NCI-H2029 (cell line): ENCODE measurements at places on chromosomes 2 and 18.

DNA sequence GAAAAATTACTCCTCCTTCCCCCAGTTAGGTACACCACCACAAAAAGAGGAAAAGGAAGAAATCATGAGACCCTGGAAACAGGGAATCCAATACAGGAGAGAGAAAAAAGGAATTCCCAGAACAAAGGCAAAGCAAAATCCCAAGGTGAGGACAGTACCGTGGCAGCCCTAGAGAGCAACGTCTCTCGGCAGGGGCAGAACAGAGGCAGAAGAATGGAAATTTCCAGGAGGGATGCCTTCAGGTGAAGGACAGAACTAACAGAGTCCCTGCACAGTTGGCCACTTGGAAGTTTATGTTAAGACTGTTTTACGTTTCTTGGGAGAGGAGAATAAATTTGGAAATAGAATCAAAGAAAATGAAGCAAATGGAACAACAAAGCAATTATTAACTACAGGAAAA lies 27.7 kb downstream of the GRB14 start:
- DNase-seq: no peak

GRCh38 chr18:62690236-62690815 lies 25.0 kb upstream of the PHLPP1 start:
- no peak for DNase-seq

- DNase-seq: no peak
These were observed 71.2 kb downstream of the MYO1B start for GRCh38 chr2:191316246-191316994.

- no peak for DNase-seq
These were observed 30.7 kb downstream of the SH2D6 start for GRCh38 chr2:85449214-85449588.

GRCh38 chr2:149466635-149467034 lies 120.9 kb downstream of the MMADHC start:
- no peak for DNase-seq

GRCh38 chr2:138365581-138365980 lies 136.0 kb upstream of the SPOPL start:
- DNase-seq: no peak

- no peak for DNase-seq
These were observed 66.6 kb downstream of the ITGA4 start for GRCh38 chr2:181523756-181524155.

DNA sequence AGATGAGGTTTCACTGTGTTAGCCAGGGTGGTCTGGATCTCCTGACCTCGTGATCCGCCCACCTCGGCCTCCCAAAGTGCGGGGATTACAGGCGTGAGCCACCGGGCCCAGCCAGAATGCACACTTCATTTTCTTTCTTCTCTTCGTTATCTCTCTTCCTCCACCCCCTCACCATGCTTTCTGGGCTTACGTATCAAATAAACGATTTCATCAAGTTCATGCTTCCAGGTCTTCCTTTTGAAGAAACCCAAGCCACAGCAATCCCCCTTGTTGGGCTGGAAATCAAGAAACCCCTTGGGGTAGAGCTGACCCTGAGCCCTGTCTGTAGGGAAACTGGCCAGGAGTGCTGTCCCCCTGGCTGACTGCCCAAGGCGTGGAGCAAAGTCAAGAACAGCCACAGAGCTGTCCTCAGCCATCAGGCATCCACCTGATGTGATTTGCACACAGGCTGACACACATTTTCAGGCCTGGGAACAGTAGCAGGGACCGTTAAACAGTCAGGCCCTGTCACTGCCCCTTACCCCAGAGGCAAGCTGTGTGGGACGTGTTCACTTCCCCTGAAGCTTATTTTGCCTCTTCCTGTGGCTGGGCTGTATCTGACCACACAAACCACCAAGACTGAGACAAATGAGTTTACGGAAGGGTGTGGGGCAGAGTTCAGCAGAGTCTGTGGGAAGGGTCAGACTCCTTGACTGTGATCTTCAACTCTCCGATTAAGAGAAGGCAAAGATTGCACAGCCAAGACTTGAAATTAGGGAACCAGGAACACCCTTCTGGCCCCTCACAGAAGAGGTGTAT lies 15.1 kb upstream of the NMUR1 start:
- no peak for DNase-seq

GRCh38 chr2:236257136-236257535 lies 7.1 kb downstream of the ASB18 start:
- no peak for DNase-seq

DNA sequence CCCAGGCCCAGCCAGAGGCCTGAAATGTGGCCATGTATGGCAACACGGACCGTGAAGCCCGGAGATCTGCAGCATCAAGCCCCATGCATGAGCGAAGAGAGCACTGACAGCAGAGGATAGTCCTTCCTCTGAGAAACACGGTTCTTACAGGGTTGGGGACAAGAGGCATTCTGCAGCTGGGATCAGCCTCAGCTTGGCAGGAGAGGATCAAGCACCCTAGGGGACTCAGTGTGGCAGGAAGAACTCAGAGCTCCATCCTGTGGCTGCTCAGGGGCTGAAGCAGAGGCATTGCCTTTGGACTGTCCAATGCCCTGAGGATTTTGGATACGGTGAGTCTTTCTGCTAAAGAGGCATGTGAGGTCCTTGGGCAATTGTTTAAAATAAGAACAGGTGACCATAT lies 368.7 kb downstream of the ZNF516 start:
- DNase-seq: no peak

GRCh38 chr2:172339371-172340010 lies 87.9 kb upstream of the ITGA6 start:
- DNase-seq: no peak

- DNase-seq: no peak
These were observed 324.4 kb downstream of the GBX2 start for GRCh38 chr2:235843591-235844395.

GRCh38 chr2:43941966-43942365 lies 53.8 kb downstream of the LRPPRC start:
- no peak for DNase-seq
